ENCODE measurements at places on chromosomes 1 and 21.

DNA sequence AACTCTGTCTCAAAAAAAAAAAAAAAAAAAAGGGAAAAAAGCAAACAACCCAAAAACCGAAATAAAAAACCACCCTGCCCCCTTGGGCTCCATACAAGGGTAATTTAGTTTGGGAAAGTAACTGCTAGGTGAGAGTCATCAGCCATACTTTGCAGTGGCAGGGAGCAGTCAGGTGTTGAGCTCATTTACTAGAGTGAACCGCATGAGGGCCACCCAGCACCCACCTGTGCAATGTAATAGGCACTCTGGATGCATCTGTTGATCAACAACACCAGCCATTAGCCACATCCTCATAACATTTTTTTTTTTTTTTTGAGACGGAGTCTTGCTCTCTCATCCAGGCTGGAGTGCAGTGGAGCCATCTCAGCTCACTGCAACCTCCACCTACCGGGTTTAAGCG is 9.1 kb downstream of the INAVA start:
- no peak for DNase-seq

DNA sequence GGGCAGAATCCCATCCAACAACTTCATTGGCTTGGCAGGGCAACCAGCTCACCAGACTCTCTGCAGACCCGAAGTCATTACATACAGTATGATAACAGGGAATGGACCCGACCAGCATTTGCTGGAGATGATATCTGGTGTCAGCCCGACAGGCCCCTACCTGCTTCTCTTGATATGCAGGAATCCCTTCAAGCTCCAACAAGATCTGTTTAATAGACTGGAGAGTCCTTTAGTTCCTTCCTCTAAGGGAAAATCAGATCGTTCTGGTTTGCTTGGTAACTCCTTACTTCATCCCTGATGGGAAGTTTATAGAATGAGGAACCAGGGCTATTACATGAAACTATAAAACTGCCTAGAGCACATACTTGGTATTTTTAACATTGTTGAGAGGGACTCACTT is 61.2 kb downstream of the EDARADD start:
- no peak for DNase-seq

- no peak for DNase-seq
Measured at GRCh38 chr1:202162418-202163280, 2.2 kb upstream of the PTPN7 start.

- no peak for DNase-seq
Measured at GRCh38 chr21:39082656-39083376, 100.4 kb downstream of the PSMG1 start.

DNA sequence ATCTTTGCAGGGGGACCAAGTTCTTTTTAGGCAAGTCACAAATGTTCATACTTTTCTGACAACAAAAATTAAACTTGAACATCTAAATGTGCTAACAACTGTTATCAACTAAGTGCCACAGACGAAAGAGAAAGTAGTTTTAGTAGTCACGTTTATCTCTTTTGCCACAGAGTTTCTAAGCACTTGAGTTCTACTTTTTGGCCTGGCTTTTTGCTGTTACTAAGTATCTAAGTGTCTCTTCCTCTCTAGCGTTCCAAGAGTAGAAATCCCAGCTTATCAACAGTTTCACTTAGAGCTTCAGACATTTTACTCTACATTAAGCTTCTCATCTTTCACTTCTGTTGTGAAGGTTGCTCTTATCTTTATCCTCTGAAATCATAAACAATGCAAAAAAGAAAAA is 34.2 kb downstream of the GATAD2B start:
- no peak for DNase-seq

Measured in AG08395 (cell line).